ENCODE measurements at places on chromosomes 7 and 10. TPM values are rescaled to one million over a fixed set of nuclear protein-coding genes. Genes with fewer than 3 reads are reported as not detected.

DNA sequence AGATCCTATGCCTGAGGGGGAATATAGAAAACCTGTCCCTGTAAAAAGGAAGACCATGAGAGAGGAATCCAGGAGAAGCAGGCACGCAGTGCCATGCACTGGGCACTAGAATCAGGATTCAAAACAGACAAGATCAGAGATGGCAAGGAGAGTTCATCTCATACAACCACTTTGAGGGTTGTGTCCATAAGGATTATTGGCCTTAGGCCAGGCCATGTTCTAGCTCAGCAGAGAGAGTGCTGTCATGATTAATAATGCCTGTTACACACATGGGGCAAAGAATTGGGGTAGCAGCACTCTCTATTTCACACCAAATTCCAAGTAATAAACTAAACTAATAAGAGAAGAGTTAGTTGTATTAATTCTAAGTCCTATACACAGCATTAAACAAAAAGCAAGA is 29.1 kb downstream of the EZH2 start:
- H3K4me3 ChIP-seq, result no peak overlapping the region
- H3K27me3 ChIP-seq, result no peaks in the 10 kb centered on the region
- no peak overlapping the region for H3K27ac ChIP-seq
- H3K4me1 ChIP-seq, result peaks cover 2% of the 10 kb centered on the region
- H3K36me3 ChIP-seq, result no peaks in the 10 kb centered on the region
- no peak for DNase-seq

The GTF2IRD1 gene
- 10.0 TPM for total RNA-seq

The ADRA2A gene
- under 0.01 TPM for total RNA-seq

The GPR26 gene
- not detected for total RNA-seq

The ALKBH4 gene
- 11.6 TPM for total RNA-seq

DNA sequence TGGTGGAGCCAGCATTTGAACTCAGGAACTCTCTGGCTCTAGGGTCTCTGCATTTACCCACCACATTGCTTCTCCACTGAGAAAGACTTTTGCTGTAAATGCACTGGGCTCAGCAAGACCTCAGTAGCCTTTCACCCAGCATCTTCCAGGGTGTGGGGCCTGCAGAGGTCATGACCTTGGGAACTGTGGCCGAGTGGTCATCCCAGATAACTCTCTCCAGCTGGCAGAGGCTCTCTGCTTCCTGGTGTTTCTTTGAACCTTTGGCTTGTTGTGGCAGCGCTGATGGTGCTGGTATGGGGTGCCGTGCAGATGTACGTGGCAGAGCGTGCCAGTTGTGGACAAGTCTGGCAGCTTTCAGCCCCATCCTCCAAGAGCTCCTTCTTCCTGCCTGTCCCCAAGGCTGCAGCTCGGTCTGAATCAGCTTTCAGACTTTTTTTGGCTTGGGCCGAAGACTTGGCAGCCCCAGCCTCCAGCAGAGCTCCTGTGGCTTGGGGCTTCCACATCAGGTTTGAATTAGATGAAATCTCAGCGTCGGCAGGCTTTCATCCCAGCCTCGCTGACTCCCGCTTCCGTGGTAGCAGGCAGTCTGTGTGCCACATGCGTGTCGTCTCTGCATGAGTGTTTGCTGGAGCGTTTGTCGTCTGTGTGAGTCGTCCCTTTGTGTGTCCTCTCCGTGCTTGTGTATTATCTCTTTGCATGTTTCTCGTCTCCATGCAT is 21.5 kb downstream of the ADAMTS14 start:
- H3K27me3 ChIP-seq, result no peaks in the 10 kb centered on the region
- DNase-seq, result peak; percentile 81
- peak overlapping the region; percentile 6 for H3K27ac ChIP-seq
- H3K4me3 ChIP-seq, result no peak overlapping the region

- no peak overlapping the region for H3K4me3 ChIP-seq
- DNase-seq, result no peak
- H3K27me3 ChIP-seq, result no peaks in the 10 kb centered on the region
- H3K36me3 ChIP-seq, result no peaks in the 10 kb centered on the region
Measured at GRCh38 chr10:16195178-16195769, 241.5 kb upstream of the PTER start.

The RAB11FIP2 gene
- 17.5 TPM for total RNA-seq

The HABP2 gene
- not detected for total RNA-seq

DNA sequence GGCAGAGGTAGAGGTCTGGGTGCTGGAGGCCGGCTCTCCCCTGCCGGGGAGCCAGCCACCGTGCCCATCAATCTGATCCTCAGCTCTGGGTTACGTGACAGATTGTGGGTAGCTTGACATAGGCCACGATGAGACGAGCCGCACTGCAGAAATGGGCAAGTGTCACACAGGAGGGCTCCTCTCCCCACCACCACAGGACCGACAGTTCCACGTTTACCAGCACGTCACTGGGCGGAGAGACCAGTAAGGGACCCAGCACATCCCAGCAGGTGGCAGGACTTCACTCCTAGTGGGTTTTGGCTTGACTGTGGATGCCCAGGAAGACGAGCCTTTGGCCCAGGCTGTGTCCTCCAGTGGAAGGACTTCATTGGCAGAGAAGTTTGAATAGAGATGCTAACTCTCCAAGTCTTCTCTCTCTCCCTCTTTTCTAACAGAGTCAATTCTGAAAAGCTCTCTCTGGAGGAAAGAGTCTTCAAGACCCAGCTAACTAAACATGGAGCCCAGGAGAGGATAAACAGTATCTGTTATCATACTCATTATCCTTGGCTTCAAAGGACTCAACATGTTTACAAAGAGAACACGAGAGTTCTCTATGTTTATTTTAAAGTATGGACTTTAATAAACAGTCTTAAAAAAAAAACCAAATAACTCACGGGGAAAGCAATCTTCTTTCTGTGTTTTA is 129.3 kb upstream of the JCAD start:
- no peak overlapping the region for H3K4me3 ChIP-seq
- H3K27ac ChIP-seq, result no peak overlapping the region
- peaks cover 14% of the 10 kb centered on the region for H3K4me1 ChIP-seq
- H3K27me3 ChIP-seq, result no peaks in the 10 kb centered on the region

GRCh38 chr7:28161331-28161730 is 19.3 kb downstream of the JAZF1 start:
- H3K4me1 ChIP-seq, result peaks cover 6% of the 10 kb centered on the region
- no peak overlapping the region for H3K27ac ChIP-seq
- no peak overlapping the region for H3K4me3 ChIP-seq
- no peaks in the 10 kb centered on the region for H3K36me3 ChIP-seq
- no peak for DNase-seq

DNA sequence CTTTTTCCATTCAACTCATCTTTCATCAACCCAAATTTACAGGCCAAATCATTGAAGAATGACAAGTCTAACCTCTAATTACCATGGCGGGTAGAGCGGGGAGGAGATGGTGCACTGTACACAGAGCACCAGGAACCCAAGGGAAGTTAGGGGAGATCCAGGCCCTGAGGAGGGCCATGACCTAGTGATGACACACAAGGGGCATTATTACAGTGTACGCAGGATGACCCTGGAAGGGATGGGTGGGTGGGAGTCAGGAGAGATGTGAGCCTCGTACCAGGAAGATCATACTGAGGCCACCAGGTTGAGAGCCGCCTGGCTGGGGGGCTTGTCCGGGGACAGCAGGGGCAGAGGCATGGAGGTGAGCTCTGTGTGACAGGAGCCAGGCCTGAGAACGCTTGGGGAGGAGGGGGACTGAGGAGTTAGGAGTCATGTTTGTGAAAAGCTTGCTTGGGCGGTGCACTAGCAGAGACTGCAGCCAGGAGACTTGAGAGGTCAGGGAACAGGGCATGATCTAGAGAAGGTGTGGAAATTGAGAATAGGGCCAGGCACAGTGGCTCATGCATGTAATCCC is 89.5 kb upstream of the CCNY start:
- H3K27me3 ChIP-seq, result no peaks in the 10 kb centered on the region
- H3K4me3 ChIP-seq, result no peak overlapping the region
- no peaks in the 10 kb centered on the region for H3K36me3 ChIP-seq
- no peak for DNase-seq
- H3K27ac ChIP-seq, result no peak overlapping the region
- no peaks in the 10 kb centered on the region for H3K4me1 ChIP-seq

GRCh38 chr10:59622320-59623132 is 87.1 kb downstream of the SLC16A9 start:
- H3K36me3 ChIP-seq, result no peaks in the 10 kb centered on the region
- H3K4me3 ChIP-seq, result no peak overlapping the region
- DNase-seq, result peak; percentile 47
- no peak overlapping the region for H3K27ac ChIP-seq
- no peaks in the 10 kb centered on the region for H3K4me1 ChIP-seq

- H3K4me3 ChIP-seq, result no peak overlapping the region
- H3K27me3 ChIP-seq, result no peaks in the 10 kb centered on the region
- H3K4me1 ChIP-seq, result peaks cover 13% of the 10 kb centered on the region
- no peaks in the 10 kb centered on the region for H3K36me3 ChIP-seq
Measured at GRCh38 chr10:82982110-82982608, 1107.2 kb downstream of the NRG3 start.

DNA sequence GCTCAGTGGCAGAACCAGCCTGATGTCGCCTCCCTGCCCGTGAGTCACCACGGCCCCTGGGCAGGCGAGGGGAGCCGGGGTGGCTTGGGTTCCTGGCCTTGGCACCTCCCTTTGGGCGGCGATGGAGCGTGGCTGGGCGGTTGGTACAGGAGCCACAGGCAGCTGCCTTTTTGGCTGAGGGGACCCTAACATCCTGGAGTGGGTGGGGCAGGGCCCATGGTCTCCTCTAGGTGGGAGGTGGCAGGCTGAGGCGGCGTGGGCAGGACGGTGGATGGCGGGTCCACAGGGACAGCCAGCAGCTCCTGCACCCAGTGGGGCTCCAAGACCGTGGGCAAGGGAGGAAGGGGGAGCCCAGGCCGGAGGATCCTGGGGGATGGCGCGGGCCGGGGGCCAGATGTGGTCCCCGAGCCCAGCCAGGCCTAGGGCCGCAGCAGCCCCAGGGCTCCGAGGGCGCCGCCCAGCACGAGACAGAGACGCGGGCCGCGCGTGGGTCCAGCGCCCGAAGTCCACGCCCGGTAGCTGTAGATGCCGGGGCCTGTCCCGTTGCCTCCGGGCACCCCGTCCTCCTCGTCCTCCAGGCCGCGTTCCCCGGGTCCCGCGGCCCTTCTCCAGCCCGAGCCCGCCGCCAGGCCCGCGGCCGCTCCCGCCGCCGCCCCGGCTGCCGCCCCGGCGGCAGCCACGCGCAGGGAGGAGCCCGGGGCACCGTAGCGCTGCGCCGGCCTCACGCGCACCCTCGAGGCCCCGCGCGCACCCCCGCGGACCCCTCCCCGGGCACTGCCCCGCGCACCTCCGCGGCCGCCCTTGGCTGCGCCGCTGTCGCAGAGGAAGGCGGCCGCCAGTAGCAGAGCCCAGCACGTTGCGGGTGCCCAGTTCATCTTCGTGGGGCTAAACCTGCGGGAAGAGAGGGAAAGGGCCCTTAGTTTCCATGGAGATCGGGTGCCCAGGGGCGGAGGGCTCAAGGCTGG is 1.3 kb downstream of the SPRN start:
- peak overlapping the region; percentile 41 for H3K4me3 ChIP-seq
- no peak overlapping the region for H3K27ac ChIP-seq
- DNase-seq, result no peak

GRCh38 chr10:111018021-111018420 is 58.8 kb upstream of the ADRA2A start:
- H3K27ac ChIP-seq, result no peak overlapping the region
- H3K36me3 ChIP-seq, result no peaks in the 10 kb centered on the region
- H3K4me3 ChIP-seq, result no peak overlapping the region
- H3K4me1 ChIP-seq, result no peaks in the 10 kb centered on the region
- H3K27me3 ChIP-seq, result no peaks in the 10 kb centered on the region

- no peak overlapping the region for H3K27ac ChIP-seq
- no peaks in the 10 kb centered on the region for H3K27me3 ChIP-seq
- no peak overlapping the region for H3K4me3 ChIP-seq
- no peak for DNase-seq
- no peaks in the 10 kb centered on the region for H3K36me3 ChIP-seq
Measured at GRCh38 chr10:60978287-60979115, 34.5 kb upstream of the RHOBTB1 start.

The MMP21 gene
- 0.26 TPM for total RNA-seq

DNA sequence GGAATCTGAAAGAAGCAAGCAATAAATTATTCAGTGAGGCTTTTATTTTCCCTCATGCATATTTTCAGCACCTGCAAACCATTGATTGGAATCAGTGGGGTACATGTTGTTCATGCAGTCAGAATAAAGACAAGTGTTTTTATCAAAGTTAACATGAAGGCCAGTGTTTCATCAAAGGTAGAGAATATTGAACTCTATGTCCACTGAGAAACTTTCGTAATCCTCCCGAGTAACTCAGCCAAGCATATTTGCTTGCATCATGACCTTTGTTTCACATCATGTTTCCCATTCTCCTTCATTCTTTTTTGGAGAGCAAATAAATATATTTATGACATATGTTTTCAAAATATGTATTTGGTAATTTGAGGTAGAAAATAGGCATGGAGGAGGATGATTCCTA is 663.1 kb downstream of the SH2D4B start:
- H3K27me3 ChIP-seq, result no peaks in the 10 kb centered on the region
- H3K36me3 ChIP-seq, result no peaks in the 10 kb centered on the region
- H3K27ac ChIP-seq, result no peak overlapping the region
- H3K4me3 ChIP-seq, result no peak overlapping the region
- H3K4me1 ChIP-seq, result no peaks in the 10 kb centered on the region

DNA sequence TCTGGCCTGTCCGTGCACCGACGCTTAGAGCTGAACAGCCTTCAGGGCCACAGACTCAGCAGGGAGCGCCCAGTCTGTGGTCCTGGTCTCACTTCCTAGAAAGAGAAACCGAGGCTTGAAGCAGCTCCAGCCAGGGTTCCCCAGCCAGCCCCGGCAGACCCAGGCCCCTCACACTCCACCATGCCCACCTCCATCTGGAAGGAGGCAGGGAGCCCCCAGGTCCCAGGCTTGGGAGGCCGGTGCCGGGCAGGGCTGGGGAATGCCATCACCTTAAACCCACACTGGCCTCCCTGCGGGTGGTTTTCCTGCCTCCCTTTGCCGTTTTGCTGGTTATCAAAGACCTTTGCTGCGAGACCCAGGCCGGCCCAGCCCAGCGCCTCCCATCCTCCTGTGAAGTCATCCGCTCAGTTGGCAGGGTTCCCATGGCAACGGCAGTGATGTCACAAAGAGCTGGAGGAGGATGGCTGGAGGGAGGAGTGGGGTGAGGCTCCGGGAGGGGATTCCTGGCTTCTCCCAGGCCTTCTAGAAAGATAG is 24.0 kb downstream of the ELFN1 start:
- no peaks in the 10 kb centered on the region for H3K36me3 ChIP-seq
- no peak overlapping the region for H3K4me3 ChIP-seq
- no peak overlapping the region for H3K27ac ChIP-seq
